Sciatic nerve (tissue), 2 donors: ENCODE measurements at places on chromosomes 7 and 10. TPM values are rescaled to one million over a fixed set of nuclear protein-coding genes. Genes with fewer than 3 reads are reported as not detected.

HKDC1 gene
- total RNA-seq = 12.0 TPM

PNLIPRP3 gene
- not detected for total RNA-seq

GRCh38 chr7:149686449-149686848 lies 86.9 kb downstream of the ZNF467 start:
- DNase-seq = no peak

DNA sequence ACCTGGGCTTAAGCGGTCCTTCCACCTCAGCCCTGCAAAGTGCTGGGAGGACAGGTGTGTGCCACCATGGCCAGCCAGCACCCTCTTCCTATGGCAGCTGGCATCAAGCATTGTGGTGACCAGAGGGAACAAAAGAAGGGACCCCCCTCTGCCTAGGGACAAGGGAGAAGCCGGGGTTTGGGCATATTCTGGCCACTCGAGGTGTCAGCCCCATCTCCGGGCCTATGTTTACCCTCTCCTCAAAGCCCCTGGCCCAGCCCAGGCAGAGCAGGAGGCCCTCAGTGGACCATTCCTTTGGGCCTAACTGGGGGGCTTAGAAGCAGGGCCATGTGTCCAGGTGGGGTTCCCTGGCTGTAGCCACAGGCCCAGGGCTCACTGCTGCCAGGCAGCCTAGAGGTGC lies 23.9 kb downstream of the VSIR start:
- DNase-seq = no peak

DNA sequence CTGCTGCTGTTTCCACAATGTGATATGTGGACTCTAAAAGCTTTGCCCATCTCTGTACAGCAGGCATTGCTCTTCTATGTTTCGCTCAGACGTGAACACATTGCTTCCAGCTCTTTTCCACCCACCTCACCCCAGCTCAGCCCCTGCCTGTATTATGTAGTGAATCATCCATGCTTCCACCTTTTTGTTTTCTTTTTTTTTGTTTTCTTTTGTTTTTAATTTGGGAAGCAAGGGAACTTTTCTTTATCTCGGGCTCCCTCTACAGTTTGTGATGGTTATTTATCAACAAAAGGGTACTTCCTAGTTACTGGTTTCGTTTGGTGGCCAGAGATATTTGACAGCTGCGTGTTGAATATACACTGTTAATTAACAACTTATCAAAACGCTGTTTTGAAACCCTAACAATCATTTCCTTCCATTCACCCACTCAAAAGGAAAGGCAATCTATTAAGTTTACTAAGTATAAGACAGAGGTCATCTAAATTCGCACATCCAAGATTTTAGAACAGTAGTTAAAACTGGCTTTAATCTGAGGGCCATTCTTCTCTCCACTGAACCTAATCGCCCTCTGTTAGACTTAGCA lies 127.9 kb upstream of the STK17A start:
- DNase-seq = no peak
